ENCODE measurements at places on chromosomes 7 and 10.

GRCh38 chr7:37390114-37390513 is 58.5 kb downstream of the ELMO1 start:
- no peak for DNase-seq

DNA sequence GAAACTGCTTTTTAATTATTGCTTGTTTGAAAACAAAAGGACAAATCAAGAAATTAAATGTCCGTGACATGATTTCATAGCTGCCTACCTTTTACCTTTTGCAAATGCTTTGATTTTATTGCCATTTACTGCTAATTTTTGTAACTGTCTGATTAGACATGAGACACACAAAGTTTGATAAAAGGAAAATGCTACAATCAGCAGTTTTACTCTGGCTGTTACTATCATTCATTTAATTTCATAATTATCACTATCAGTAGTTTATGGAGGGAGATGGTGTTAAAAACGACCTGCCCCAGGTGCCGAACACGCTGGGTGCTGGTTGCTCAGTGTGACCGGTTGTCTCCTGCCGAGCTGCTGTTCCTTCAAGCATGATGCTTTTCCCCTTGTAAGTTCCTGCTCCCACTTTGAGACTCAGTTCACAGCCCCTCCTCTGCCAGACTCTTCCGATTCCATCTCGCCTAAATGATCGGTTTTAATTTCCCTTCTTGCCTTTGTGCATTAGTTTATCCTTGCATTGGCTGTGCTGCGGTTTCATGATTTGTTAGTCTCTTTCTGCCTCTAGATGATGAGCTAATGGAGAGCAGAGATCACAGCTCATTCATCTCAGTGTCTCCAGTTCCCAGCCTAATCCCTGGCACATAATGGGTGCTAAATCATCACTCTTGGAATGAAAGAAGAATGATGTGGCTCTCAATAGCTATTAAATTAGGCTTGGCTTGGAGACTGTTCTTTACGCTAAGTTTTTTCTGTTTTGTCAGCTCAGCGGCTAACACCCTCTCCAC is 110.6 kb downstream of the PFKFB3 start:
- DNase-seq = no peak

- DNase-seq = peak; percentile 97
Observed at GRCh38 chr10:94402204-94402842, at the start of gene TBC1D12. Gene TBC1D12, plus strand, starts transcription at chr10:94402541. Its CDS starts 73 bp downstream, at chr10:94402614.

- no peak for DNase-seq
Observed at GRCh38 chr10:96834120-96834519, 2.0 kb downstream of the LCOR start.

DNA sequence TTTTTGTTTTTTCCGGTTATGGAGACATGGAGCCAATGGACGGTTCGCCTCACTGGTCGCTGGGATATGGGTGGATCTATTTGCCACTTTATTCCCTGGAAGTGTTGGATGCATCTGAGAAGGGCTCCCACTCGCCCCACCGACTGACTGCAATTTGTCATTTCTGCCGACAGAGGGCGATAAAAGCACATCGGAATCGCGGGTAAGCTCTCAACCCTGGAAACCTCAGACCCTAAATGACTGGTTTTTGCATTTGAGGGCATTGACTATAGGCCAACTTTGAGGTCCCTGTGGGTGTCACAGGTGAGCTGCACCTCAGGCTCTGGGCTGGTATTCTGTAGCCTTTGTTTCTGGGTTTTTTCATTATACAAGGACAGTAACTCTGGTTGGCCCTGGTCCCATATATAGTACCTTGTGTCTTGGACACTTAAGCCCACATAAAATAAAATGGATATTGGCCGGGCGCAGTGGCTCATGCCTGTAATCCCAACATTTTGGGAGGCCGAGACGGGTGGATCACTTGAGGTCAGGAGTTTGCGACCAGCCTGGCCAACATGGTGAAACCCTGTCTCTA is 11.9 kb upstream of the OPALIN start:
- no peak for DNase-seq

DNA sequence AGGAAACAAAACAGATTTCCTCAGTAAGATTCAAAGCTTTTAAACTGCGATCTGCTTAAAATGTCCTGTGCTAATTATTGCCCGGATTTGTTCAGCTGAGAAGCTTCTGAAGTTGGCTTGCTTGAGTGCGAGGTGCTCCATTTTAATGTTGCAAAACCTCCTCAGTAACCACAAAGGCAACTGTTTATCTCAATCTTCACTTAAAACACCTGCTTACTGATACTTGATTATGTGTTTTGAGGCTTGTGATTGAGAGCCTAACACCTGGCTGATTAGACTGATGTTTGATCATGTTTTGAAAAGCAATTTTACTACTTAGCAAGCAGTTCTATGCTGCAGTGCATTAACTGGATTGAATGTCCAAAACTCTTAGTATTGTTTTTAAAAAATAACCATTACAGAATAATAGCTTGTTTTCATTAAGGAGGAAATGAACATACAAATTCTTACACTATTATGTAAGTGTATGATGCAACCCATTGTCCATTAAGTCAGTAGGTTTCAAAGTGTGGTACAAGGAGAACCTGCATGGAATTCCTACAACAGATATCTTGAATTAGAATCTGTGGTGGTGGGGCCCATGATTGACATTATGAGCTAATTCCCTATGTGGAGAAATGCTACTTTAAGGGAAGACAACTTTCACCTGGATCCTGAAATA is 96.9 kb upstream of the FAM180A start:
- DNase-seq = no peak

- no peak for DNase-seq
Observed at GRCh38 chr10:79165070-79165778, 96.5 kb downstream of the ZMIZ1 start.

GRCh38 chr7:41641011-41641664 is 61.8 kb downstream of the INHBA start:
- no peak for DNase-seq

DNA sequence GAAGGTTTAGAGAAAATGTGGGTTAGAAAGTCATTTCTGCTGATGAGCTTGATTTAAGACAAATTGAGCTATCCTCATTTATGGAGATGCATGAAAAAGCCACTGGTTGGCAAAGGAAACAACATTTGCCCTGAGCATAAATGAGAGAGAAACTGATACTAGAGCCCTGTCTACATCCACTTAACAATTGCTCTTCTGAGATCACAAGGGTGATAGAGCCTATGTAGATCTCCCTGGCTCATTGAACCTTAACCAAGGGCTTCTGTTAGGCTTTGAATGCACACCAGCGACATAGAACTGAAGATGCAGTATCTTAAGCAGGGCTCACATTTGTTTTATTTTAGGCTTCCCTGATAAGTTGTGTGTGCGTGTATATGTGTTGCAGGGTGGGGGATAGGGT is 35.0 kb downstream of the GPR141 start:
- no peak for DNase-seq

DNA sequence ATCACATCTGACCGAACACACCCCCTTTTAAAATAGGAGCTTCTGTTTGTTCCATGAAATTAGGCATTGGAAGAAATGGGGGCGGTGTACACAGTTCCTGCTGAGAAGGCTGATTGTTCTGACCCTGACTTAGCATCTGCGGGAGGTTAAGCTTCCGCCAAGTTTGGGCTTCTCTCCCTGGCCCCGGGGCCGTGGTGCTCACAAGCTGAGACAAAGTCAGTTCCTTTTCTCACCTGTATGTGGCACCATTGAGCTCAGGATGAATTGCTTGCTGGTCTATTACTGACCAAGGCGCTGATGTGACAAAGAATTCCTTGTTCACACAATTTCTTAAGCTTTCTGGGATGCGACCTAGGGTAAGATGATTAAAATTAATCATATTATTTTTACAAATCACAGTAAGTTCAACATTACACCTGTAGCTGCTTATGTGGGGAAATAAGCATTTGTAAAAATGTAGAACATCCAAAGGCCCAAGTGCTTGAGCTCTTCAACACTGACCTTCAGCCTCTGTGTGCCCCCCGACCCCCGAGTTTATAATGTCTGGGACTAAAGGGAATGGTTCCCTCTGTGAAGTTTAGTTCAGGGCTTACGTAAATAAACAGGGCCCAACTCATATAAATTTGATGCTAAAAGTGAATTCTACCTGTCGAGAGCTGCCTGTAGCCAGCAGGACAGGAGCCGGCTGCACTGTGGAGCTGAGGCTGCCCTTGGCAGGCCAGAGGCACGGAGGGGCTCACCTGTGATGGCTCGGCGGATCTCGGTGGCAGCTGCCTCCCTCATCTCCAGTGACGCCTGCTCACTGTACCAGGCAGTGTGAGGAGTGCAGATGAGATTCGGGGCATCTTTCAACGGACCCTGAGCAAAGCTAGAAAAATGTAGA is 50.8 kb downstream of the ZRANB1 start:
- peak; percentile 38 for DNase-seq

GRCh38 chr7:144987686-144988085 is 151.8 kb upstream of the TPK1 start:
- no peak for DNase-seq

GRCh38 chr10:3942937-3943489 is 158.0 kb upstream of the KLF6 start:
- no peak for DNase-seq

DNA sequence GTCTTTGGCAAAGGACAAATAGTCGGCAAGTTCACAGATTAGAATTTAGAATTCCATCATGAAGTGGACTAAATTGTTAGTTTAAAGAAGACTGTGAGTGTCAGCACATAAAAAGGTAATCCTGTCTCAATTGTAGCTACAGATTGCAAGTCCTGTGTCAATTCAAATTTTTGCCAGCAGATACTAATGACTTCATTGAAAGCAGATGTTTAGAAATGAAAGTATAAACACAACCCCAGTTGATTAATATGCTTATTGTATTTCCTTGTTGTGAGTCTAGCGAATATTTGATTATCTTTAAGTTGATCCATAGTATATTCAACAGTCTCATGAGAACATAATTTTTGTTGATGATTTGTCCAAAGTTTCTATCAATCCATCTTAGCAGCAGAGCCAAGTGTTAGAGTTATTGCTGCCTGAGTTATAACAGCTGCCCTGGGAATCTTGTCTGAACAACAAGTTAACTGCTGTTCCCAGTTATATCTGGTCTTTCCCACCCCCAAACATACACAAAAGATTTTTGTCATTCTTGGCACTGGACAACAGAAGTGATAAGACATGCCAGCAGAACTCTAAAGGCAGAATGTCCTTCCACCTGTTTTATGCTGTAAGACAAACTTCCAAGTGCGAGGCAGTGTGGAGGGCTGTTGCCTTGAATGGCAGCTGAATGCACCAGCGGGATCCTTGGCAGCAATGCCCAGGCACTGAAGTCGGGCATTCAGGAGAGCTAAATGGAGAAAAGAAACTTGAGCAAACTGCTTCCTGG is 21.3 kb upstream of the HERPUD2 start:
- DNase-seq = no peak

DNA sequence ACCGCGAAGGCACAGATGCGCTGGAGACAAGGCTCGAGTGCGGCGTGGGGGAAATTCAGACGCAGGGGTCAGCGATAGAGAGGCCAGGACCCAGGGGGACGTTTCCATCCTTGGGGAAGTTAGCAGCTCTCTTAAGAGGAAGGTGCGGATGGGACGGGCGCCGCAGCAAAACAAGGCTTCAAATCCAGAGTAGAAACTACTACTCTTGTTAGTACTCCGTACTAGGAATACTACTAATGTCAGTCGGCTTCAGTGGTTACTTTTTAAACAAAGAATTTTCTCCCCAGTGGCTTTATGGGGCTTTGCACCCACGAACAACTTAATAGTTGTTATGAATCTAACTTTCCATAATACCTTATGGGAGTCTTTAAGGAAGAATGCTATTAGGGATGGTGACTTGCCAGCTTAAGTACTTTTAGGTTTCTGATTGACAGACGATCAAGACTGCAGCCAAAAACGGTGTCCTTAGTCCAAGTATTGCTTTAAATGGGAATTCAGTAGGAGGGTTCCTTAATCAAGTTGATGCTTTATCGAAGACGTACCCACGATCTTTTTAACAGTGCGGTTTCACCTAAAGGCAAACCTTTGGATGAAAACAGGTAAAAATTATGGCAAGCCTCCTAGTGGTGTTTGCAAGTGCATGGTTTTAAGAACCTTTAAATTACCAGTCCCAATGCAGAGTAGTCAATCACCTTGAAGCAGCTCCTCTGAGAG is 812 bp upstream of the IDE start:
- no peak for DNase-seq

GRCh38 chr10:85459906-85460305 is 906.7 kb downstream of the GRID1 start:
- no peak for DNase-seq

DNA sequence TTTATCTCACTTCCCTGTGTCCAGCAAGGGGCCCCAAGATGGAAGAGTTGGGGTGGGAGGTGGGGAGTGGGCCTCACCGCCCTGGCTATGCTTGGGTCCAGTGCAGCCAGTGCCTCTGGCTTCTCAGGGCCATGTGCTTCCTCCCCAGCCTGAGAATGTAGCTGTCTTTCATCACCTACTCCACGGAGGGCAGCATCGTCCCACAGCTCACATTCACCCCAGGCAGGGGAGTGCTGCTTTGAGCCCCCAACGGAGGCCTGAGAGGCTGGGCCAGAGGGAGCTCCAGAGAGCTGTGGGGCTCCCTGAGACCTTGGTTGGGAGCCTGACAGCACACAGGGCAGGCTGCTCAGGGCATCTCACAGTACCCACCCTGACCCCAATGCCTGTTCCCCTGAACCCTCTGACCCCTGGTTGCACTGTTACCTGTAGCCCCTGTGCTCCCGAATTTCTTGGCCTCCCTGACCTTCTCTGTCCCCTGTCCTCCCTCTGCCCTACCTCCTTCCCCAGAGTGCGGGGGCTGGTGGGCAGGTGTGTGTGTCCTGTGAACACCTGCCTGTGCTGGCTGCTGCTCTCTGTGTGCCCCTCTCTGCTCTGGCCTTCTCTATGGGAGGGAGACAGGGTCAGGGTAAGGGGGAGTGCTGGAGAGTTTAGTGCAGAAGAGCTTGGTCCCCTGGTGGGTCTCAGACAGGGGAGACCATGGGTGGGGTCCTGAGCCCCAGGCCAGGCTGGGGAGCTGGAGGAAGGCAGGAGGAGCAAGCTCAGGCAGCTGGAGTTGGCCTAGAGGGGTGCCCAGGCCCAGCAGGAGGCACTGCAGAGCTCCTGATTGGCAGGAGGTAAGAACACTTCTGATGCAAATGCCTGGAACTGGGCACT is 19.6 kb upstream of the ZNF488 start:
- no peak for DNase-seq

GRCh38 chr10:85655411-85655810 is 711.2 kb downstream of the GRID1 start:
- no peak for DNase-seq

DNA sequence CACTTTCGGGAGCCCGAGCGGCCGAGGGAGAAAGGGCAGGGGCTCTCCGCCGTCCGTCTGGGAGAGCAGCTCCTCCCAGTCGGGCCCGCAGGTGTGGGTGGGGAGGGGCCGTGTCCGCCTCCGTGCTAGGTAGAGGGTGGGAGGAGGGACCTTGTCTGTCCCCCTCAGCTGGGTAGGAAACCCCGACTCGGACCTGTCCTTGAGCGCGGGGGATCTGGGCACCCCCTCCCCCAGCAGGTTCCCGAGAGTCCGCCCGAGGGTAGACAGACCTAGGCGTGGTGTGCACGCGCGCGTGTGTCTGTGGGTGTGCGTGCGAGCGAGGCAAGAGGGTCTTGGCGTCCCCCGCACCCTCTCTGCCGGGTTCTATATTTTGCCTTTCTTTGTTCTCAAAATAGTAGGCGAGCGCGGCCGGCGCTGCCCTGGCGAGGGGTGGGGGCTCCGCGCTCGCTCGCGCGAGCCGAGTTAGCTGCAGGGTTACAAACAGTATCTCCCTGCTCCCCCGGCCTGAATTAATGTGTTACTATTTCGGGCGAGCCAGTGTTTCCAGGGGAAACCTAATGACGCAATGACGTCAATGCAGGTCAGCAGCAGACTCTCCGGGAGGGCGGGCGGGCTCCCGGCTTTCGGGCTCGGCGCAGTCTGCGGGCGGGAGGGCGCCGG is 73.9 kb upstream of the LEP start:
- no peak for DNase-seq
